ENCODE measurements at places on chromosomes 5 and 9.

- DNase-seq = no peak
These were observed 242.2 kb downstream of the FER start for GRCh38 chr5:108989761-108990392.

DNA sequence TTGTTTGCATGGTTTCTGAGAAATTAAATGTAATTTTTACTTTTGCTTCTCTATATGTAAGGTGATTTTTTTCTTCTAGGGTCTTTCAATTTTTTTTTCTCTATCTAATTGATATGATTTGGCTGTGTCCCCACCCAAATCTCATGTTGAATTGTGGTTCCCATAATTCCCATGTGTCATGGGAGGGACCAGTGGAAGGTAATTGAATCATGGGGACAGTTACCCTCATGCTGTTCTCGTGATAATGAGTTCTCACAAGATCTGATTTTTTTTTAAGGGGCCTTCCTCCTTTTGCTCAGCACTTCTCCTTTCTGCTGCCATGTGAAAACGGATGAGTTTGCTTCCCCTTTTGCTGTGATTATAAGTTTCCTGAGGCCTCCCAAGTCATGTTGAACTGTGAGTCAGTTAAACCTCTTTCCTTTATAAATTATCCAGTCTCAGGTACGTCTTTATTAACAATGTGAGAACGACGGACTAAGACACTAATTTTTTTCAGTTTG, 150.8 kb downstream of the MTRR start:
- DNase-seq = no peak

DNA sequence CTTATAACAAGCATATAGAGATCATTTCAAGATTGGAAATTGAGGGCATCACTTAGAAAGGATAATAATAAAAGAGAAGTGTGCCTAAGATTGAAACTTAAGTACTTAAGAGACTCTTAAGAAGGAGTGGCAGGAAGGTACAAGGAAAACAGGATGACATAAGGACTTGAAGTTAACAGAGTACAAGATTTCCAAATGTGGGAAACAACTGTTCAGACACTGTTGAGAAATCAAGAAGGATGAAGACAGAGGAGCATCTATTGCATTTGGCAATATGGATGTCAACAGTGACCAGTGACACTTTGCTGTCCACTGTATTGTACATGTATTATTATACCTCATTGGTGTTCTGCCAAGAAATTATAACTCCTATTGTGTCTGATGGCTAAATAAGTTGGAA, 157.8 kb upstream of the PTGER4 start:
- DNase-seq = no peak

- DNase-seq = no peak
These were observed 52.3 kb upstream of the MTAP start for GRCh38 chr9:21750021-21750735.

DNA sequence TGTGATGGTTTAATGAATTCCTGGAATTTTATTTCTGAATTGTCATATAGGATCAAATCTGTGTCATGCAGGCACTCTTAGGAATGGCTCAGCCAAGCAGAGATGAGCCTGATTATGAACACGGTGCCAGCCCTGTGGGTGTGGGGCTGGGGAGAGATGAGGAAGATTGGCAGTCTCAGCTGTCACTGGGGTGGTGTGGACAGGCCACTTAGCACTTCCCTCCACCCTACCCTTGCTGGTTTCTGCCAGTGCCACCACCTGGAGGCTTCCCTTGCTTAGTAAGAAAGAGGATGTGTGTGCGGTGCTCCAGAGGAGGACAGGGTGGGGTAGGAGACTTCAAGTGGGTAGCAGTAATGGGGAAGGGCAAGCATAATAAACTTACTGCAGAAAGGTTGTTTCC, 226.6 kb downstream of the CD180 start:
- no peak for DNase-seq

GRCh38 chr5:137040641-137041340, 458.3 kb downstream of the SPOCK1 start:
- DNase-seq = no peak

- no peak for DNase-seq
These were observed 346.9 kb downstream of the RAB3C start for GRCh38 chr5:58929726-58930125.

- no peak for DNase-seq
These were observed 271.0 kb upstream of the SLC30A5 start for GRCh38 chr5:68822796-68823195.

DNA sequence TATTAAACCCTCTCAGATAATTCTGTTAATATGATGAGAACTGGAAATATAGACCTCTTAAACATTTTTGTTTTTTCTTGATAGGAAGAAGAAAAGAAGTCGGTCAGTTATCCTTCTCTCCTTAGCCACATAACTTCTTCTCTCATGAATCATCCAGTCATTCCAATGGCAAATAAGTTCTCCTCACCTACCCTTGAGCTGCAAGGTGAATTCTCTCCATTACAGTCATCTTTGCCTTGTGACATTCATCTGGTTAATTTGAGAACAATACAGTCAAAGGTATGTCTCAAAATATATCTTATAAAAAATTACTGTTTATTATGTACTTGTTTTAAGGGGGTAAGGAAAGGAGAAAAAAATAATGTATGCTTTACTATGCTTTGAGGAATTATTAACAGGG, 165.3 kb downstream of the MAN2A1 start:
- no peak for DNase-seq

DNA sequence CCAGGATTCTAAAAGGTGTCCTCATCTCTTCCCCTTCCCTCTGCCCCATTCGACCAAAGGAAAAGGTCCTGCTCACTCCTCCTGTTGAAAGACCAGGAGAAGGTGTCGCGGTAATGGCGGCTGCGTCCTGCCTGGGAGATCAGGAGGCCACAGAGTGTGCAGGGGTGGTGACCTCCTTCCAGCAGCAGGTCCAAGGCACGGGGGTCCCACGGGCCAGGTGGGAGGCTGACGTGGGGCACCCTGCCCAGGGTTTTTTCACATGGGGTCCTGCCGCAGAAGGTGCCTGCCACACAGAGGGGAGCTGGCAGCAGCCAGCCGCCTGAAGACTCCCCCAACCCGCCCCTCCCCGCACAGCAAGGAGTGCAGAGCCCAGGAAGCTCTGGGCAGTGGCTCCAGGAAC, 22.2 kb upstream of the ADAMTS2 start:
- DNase-seq = no peak

DNA sequence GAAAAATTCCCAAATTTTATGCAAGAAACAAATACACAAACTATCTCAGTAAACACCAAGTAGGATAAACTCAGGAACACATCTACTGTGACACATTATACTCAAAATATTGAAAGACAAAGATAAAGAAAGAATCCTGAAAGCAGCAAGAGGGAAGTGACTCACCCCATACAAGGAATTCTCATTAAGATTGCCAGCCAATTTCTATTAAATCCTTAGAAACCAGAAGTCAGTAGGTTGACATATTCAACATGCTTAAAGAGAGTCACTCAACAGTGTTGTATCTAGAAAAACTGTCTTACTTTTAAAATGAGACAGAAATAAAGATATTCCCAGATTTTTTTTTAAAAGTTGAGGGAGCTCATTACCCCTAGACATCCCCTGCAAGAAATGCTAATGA, 15.5 kb downstream of the SPATA31E1 start:
- no peak for DNase-seq

Measured in activated CD4-positive, alpha-beta T cell treated with anti-CD3 and anti-CD28 coated beads for 48 hours (primary cell).